Stimulated activated CD4-positive, alpha-beta T cell treated with anti-CD3 and anti-CD28 coated beads, Interleukin-1b, Interleukin-23, amount 100 ng/mL, for 24 hours (primary cell): ENCODE measurements at places on chromosomes 12 and 14.

DNA sequence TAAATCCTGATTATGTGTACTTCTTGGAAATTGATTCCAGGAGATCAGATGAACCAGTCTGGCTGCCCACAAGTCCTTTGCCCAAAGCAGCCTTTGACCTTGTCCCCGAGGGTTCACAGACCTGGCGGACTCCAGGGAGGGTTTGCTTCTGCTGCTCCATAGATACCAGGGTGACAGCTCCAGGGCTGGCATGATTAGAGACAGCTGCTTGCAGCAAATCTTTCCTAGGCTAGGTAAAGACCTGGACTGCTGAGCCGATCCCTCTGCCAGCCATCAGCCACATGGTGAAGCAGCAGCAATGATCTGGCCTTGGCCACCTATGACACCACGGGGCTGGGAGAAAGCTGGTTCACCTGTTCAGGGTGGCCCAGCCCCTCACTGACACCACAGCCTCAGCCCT, 10.1 kb upstream of the TBX5 start:
- no peak for DNase-seq

DNA sequence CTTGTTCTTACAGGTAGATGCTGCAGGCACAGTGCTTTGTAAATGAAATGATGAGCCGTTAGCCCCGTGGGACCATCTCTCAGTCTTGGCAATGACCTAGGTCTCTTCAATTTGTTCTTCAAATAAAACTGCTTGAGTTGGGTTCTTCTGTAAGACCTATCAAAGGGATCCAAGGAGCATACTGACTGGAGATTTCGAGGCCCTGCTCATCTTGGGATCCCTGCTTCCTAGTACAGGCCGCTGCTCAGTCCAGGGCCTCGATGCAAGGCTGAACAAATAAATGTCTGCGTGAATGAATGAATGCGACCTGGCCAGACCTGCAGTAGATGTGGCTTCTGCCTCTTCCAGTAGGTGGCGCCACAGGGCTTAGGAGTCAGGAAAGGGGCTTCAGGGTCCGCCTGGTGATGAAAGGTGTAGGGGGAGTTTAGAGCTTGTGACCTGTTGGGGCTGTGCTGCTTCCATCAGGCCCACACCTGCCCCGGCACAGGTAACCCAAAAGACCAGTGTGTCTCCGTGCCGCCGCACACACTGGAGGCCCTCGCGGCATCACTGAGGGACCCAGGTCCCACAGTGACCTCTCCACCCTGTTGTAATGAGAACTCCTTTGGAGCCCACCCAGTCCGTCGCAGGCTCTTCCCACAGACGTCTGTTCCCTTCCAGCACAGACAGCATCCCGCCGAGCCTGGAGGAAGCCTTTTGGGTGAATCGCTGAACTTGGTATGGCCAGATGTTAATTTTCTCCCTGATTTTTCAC, 4.4 kb downstream of the CACNA1C start:
- DNase-seq: peak; percentile 40

DNA sequence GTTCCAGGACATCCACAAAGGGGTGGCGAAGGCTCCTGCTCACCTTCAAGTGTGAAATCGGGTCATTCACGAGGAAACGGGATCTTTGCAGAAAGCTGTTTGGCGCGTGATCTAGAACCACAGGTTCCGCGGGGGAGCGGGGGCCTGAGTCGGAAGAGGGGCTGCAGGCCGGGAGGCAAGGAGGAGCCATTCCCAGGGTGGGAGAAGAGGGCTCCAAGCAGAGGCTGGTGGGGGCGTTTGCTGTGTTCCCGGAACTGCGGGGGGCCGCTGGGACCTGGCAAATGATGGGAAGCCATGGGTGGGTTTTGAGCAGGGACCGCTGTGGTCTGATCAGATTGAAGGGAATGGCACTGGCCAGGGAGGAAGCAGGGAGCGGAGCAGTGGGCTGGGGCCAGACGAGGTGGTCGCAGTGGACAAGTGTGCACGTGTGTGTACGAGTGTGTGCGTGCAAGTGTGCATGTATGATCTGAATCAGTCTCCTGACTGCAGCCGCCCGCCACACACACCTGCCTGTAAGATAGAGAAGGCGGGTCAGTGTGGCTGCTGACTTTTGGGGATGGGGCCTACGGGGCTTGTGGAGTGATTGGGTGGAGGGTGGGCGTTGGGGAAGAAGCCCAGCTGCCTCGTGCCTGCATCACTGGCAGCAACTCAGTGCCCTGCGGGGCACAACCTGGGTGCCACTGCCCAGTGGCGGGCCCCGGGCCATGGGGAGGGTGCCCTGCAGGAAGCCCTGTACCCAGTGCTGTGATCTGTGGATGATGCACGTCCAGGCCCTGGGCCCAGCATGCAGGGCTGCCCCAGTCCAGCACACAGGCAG, 141.9 kb downstream of the KIF26A start:
- no peak for DNase-seq

DNA sequence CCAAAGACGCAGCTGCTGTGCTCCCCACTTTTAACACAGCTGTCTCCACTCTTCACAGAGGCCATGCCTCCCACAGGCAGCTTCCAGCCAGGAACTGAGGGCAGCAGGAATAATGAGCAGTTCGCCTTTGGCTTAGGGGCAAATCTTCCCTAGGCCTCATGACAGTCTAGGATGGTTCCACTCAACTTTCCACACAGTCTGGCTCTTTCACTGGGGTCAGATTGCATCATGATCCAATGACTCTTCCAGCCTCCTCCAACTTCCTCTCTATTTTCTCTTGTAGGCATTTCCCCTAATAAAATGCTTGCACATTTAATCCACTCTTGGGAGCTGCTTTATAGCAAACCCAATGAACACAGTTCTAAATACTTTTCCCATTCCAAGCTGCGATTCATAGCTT, 271.6 kb upstream of the ATP2B1 start:
- no peak for DNase-seq

GRCh38 chr12:71431991-71432390, 7.6 kb upstream of the LGR5 start:
- no peak for DNase-seq

DNA sequence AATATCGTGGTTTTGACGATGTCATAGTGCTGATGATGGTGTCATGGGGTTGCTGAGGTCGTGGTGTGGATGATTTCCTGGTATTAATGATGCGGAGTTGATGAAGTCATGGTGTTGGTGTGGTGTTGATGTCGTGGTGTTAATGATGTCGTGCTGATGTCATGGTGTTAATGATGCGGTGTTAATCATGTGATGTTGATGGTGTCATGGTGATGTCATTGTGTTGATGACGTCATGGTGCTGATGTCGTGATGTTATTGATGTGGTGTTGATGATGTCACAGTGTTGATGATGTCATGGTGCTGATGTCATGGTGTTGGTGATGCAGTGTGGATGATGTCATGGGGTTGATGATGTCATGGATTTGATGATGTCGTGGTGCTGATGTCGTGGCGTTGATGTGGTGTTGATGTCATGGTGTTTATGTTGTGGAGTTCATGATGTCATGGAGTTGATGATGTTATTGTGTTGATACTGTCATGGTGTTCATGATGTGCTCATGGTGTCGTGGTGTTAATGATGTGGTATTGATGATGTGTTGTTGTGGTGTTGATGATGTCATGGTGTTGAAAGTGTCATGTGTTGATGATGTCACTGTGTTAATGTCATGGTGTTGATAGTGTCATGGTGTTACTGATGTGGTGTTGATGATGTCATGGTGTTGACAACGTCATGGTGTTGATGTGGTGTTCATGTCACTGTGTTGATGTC, 48.5 kb upstream of the RIMBP2 start:
- DNase-seq: peak; percentile 17

- no peak for DNase-seq
These were observed 103.0 kb downstream of the PEBP1 start for GRCh38 chr12:118238888-118239287.

DNA sequence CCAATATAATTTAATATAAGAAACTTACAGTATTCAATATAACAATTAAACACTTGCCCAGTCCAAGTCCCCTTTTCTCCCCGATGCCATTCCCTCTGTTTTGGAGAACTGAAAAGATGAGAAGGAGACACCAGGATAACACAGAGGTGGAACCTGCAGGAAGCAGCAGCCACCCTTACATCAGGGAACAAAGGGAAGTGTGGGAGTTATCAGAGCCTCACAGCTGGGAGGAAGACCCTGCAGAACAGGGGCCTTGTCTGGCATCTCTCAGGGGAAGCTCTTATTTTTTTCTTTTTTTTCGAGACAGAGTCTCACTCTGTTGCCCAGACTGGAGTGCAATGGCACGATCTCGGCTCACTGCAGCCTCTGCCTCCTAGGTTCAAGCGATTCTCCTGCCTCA, 52.6 kb downstream of the CALM1 start:
- DNase-seq: no peak

DNA sequence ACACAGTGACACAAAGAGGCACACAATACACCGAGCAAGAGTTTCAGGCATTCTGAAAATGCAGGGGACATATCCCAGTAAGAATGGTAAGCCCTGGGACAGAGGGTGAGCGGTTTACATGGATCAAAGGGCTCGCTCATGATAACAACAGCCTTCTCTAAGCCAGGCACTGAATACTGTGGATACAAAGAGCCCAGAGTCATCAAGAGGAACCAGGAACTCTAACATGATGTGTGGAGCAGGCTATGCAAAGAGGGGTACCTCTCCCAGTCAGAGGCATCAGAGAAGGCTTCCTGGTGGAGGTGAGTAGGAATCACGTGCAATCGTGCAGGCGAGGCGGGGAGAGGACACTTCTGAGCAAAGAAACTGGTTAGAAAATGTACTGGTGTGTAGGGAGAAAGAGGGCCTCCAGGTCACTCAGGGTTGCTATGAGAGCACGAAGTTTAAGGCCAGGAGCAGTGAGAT, 76.9 kb upstream of the EEA1 start:
- no peak for DNase-seq

DNA sequence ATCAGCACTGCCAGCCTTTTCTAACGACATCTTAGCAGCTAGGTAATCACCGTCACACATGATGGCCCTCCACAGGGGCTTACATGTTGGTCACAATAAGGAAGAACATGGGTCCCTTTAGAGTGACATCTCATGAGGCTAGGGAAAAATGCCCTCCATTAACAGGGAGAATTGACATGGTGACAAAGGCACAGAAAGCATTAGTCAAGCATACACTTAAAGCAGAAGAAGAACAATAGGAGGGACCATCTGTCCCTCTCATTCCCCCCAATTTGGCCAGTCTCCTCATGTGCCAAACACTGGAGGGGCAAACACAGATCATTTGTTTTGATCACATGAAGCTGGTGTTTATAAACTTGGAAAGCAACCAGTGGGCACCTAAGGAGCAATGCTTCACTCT, 78.0 kb downstream of the GRIP1 start:
- DNase-seq: no peak

DNA sequence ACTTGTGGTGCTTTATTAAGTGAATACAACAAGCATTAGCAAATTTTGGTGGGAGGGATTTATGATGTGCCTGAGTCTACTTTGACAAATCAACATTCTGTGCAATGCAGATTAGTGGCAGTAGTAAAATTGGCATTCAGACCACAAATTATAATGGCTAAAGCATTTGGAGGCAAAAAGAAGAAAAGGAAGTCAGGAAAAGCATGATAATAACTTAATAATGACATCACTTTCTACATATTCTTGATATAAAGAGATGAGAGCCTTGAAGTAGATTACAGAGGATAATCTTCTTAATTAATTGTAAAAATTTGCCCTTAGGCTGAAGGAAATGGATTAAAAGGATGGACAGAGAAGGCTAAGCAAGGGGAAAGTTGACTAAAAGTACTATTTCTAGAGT, 126.0 kb downstream of the SLC6A15 start:
- no peak for DNase-seq

DNA sequence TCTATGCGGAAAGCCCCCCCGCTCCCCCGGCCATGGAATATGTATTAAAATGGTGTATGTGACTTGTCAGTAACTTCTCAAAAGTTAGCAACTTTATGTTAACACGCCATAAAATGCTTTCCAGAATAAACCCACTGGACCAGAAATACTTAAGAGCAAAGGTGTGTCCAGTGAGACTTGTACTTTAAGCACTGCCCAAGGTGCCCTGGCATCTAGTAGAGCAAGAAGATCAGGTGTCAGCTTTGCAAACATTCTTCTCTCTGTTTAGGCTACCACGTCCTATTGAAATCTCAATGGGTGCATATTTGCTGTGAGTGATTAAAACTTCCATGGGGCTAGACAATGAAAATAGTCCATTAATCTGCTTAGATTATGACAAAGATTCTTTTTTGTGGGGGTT, 201.2 kb downstream of the ESR2 start:
- no peak for DNase-seq

DNA sequence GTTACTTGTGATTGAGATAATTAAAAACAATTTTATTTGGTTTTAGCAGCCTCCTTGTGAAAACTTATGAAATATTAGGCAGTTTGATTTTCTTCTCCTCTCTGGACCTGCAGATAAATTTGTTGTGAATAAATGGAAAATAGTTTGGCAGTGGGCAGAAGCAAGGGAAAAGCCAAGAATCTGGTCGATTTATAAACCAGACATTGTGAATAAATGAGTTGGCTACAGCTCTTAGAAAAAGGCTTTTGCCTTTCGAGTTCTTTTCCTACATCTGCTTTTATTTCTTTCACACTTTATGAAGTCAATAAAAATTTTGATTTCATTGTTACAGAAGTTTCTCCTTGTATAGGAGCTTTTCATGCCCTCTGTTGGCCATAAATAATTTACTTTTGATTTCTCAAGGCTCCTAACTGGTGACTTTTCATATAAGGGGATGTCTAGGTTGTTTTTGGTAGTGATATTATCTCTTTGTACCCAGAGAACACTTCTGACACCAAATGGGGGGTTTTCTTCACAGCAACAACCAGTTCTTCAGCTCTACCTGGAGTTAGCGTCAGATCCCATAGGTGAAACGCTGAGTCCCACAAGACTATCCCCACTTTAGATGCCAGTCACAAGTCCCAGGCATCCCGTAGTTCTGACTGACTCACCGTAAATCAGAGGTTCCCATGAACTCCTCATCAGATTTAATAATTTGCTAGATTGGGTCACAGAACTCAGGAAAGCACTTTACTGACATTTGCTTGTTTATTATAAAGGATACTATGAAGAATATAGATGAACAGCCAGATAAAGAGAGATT, 136.5 kb upstream of the DNM1L start:
- no peak for DNase-seq

GRCh38 chr14:90545966-90546751, 149.3 kb downstream of the CALM1 start:
- DNase-seq: no peak

GRCh38 chr12:83807871-83808270, 1104.7 kb downstream of the SLC6A15 start:
- DNase-seq: no peak
